NCI-H510A (cell line): ENCODE measurements at places on chromosomes 5 and 9.

- peak; percentile 59 for DNase-seq
Measured at GRCh38 chr5:138035605-138036537, 3.0 kb upstream of the FAM13B start.

GRCh38 chr5:2702096-2702879 lies 49.2 kb downstream of the IRX2 start:
- no peak for DNase-seq

DNA sequence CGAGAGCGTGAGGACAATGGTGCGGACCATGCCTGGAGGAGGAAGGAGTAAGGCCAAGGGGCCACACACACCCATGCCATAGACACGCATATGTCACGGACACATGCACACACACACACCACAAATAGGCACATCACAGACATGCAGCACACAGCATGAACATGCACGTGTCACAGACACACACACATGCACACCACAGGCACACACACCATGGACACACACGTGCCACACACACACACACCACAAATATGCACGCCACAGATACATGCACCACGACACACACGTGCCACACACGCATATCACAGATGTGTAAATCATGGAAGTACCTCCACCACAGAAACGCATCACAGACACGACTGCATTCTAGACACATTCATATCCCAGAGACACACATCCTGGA lies 16.7 kb downstream of the TERT start:
- DNase-seq = no peak

DNA sequence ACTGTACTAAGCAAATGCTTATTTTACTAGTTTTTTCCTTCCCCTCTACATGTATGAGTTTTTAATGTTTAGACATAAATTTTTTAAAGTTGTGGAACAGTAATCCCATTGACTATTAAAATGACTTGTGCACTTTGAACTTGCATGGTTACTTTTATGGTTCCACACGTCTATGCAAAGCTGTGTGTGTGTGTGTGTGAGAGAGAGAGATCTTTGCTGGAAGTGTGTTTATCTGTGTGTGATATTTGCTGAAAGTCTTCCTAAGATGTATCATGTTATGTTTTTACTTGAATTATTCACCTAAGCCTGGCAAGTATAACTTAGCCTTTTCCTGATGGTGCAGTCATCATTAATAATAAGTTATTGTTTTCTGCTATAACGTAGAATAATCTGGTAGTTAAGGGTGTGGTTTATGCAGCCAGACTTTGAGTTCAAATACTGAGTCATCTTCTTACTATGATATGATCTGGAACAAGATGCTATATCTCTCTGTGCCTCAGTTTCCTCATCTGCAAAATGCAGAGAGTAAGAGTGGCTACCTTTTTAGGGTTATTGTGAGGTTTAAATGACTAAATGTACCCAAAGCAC lies 138.6 kb downstream of the SMARCA2 start:
- no peak for DNase-seq

GRCh38 chr5:34436761-34437501 lies 219.2 kb upstream of the RAI14 start:
- DNase-seq = no peak
